ENCODE measurements at places on chromosomes 12 and 14. TPM values are rescaled to one million over a fixed set of nuclear protein-coding genes. Genes with fewer than 3 reads are reported as not detected.
A peak's percentile ranks its signal among the peaks of the same experiment; 100 is the strongest.

DNA sequence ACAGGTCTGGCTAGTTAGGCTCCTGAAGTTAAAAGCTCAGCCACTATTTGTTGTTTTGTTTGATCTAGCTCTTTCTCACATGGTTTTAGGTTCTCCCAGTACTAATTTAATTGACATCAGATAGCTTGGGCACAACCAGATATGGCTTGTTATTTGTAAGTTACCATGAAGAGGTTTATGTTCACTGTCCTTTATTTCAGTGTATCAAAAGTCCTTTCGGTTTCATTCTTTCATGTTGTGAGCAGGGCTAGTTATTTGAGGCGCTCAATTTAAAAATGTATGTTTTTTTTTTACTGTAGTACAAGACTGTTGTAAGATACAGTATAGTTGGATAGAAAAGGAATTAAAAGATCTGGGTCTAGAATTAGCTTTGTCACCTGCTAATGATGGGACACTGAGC, 7.0 kb downstream of the GPX2 start:
- peaks cover 43% of the 10 kb centered on the region for H3K36me3 ChIP-seq
- DNase-seq, result peak; percentile 0
- no peaks in the 10 kb centered on the region for H3K27me3 ChIP-seq

- peak within 1 kb of the TSS; percentile 57 for H3K4me3 ChIP-seq
- peaks cover 15% of the 10 kb centered on the region for H3K4me1 ChIP-seq
- H3K27ac ChIP-seq, result peak within 1 kb of the TSS; percentile 85
- no peaks in the 10 kb centered on the region for H3K27me3 ChIP-seq
- no peaks in the 10 kb centered on the region for H3K36me3 ChIP-seq
- no peak for DNase-seq
Measured at GRCh38 chr14:32201816-32202490, at the start of gene RNU6-7. TSS of gene RNU6-7 (plus strand) at chr14:32202045.

REP15 gene
- total RNA-seq, result 1.3 TPM

GRCh38 chr14:77790566-77791224, 9.2 kb upstream of the ADCK1 start:
- H3K27me3 ChIP-seq, result no peaks in the 10 kb centered on the region
- no peak for DNase-seq
- no peaks in the 10 kb centered on the region for H3K4me1 ChIP-seq
- H3K36me3 ChIP-seq, result no peaks in the 10 kb centered on the region

GRCh38 chr12:6791931-6792520, 2.7 kb downstream of the CD4 start:
- H3K36me3 ChIP-seq, result no peaks in the 10 kb centered on the region
- peak overlapping the region; percentile 2 for H3K27ac ChIP-seq
- H3K4me3 ChIP-seq, result no peak overlapping the region
- peaks cover 5% of the 10 kb centered on the region for H3K4me1 ChIP-seq

BEGAIN gene
- 3.5 TPM for total RNA-seq

DNA sequence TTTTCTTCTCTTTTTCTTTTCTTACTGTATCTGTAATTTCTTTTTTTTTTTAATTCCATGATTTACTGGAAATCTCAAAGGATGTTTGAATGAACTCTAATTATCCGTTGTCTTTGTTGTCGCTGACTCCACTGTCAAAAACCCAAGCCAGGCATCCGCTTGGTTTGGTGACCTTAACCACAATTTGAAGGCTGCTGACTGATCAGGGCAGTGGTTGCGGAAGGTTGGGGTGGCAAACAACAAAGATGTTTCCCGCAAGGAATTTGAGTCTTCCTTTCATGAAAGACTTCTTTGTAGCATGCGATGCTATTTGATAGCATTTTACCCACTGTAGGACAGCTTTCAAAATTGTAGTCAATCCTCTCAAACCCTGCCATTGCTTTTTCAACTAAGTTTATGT, 1013.8 kb downstream of the DIO2 start:
- no peak overlapping the region for H3K4me3 ChIP-seq
- H3K36me3 ChIP-seq, result no peaks in the 10 kb centered on the region
- no peaks in the 10 kb centered on the region for H3K4me1 ChIP-seq
- no peak overlapping the region for H3K27ac ChIP-seq
- DNase-seq, result no peak

CPSF6 gene
- total RNA-seq, result 31.0 TPM

GRCh38 chr12:31119192-31119802, 45.6 kb downstream of the DDX11 start:
- DNase-seq, result no peak
- peaks cover 25% of the 10 kb centered on the region for H3K4me1 ChIP-seq
- no peaks in the 10 kb centered on the region for H3K27me3 ChIP-seq
- H3K4me3 ChIP-seq, result peak overlapping the region; percentile 43

DNA sequence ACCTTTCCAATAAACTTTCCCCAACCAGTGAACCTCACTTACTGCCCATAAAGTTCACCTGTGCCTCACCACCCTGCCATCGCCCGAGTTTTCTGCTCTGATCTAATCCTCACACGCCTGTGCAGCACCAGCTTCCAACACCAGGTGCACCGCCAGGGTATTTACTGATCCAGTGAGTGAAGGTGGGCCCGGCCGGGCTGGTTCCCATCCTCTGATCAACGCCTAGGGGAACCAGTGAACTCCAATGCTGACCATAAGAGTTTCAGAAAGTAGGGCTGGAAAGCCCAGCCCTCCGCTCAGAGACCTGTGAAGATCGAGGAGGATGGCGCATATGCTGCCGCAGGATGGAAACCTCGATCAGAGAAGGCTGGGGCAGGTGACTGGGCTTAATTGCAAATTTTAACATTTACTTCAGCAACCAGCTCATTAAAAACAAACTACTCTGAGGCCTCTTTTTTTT, 685 bp upstream of the MYL6B start:
- peaks cover 44% of the 10 kb centered on the region for H3K4me1 ChIP-seq
- no peak for DNase-seq
- H3K36me3 ChIP-seq, result no peaks in the 10 kb centered on the region
- peak overlapping the region; percentile 95 for H3K27ac ChIP-seq

TAS2R9 gene
- total RNA-seq, result not detected

LMNTD1 gene
- 0.75 TPM for total RNA-seq

DNA sequence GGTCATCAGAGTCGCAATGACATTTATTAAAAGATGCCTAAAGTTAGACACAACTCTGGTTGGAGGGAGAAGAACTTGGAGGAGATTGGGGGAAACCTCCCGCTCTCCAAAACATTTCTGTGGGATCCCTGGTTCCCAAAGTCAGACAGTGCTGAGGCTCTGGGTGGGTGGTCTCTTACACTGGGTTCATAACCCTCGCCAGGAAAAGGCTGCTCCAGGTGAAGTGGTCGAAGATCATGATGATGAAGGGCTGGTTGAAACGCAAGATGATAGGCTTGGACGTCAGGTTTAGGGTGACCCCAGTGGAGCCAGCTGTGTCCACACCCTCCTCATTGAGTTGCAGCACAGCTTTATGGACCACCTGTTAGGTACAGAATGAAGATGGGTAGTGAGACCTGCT, 11.2 kb upstream of the SERPINA10 start:
- H3K27me3 ChIP-seq, result no peaks in the 10 kb centered on the region
- peak; percentile 91 for DNase-seq
- no peaks in the 10 kb centered on the region for H3K4me1 ChIP-seq
- no peaks in the 10 kb centered on the region for H3K36me3 ChIP-seq
- H3K4me3 ChIP-seq, result no peak overlapping the region

PSMC6 gene
- 80.8 TPM for total RNA-seq

- H3K27ac ChIP-seq, result no peak overlapping the region
- no peaks in the 10 kb centered on the region for H3K27me3 ChIP-seq
- no peaks in the 10 kb centered on the region for H3K4me1 ChIP-seq
- no peak overlapping the region for H3K4me3 ChIP-seq
Measured at GRCh38 chr14:38302966-38303365, 47.1 kb upstream of the CLEC14A start.

MYF5 gene
- total RNA-seq, result not detected

KRT2 gene
- not detected for total RNA-seq

GRCh38 chr12:49962861-49963765, 1.4 kb downstream of the AQP5 start:
- no peak overlapping the region for H3K4me3 ChIP-seq
- DNase-seq, result no peak
- no peaks in the 10 kb centered on the region for H3K36me3 ChIP-seq
- H3K27ac ChIP-seq, result no peak overlapping the region

DNA sequence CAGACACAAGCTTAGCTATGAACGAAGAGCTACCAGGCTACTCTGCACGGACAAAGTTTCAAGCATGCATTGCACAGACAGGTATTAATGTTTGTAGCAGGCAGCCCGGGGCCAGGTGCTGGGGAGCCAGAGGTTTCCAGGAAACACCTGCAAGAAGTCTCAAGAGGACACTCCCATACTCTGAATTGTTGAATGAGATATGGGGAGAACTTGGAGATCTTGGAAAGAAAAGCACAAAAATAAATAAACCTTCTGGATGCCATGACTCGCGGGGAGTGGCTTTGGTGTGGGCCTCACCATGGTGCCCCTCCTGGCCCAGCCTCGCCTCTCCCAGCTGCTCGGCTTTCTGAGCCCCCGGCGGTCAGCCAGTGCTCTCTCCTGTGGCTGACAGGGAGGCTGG, 186.8 kb downstream of the TTC7B start:
- no peak for DNase-seq
- H3K4me1 ChIP-seq, result peaks cover 44% of the 10 kb centered on the region
- H3K36me3 ChIP-seq, result no peaks in the 10 kb centered on the region
- H3K27ac ChIP-seq, result no peak overlapping the region
- no peaks in the 10 kb centered on the region for H3K27me3 ChIP-seq

KIF26A gene
- total RNA-seq, result 4.8 TPM

- no peak overlapping the region for H3K4me3 ChIP-seq
- H3K27ac ChIP-seq, result no peak overlapping the region
- no peaks in the 10 kb centered on the region for H3K27me3 ChIP-seq
- no peaks in the 10 kb centered on the region for H3K4me1 ChIP-seq
Measured at GRCh38 chr12:74264692-74265091, 272.9 kb upstream of the ATXN7L3B start.

GDF3 gene
- not detected for total RNA-seq

DNA sequence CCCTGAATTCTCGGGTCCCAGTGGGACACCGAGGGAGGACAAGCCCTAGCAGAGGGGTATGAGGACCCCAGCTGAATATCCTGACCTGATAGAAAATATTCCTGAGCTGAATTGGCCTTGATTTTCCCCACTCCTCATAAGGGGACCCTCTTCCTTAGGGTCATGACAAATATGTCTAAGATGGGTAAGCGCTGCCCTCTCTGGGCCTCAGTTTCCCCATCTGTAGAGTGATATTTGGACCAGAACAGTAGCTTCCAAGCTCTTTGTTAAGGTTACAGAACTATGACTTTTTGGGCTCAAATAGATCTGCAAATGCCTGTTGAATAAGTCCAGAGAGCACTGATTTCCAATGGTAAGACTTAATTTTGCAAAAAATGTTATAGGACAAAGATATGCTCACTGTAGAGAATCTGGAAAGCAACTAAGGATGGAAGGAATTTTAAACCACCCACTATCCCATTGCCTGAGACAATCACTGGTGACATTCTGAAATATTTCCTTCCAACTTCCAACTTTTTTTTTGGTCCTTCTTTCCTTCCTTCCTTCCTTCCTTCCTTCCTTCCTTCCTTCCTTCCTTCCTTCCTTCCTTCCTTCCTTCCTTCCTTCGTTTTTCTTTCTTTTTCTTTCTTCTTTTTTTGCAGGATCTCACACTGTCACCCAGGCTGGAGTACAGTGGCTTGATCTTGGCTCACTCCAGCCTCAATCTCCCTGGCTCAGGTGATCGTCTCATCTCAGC, 32.0 kb downstream of the MYL2 start:
- H3K4me1 ChIP-seq, result peaks cover 6% of the 10 kb centered on the region
- no peaks in the 10 kb centered on the region for H3K36me3 ChIP-seq
- peak overlapping the region; percentile 75 for H3K27ac ChIP-seq
- peak overlapping the region; percentile 55 for H3K4me3 ChIP-seq

TSPAN11 gene
- total RNA-seq, result 20.9 TPM

DNA sequence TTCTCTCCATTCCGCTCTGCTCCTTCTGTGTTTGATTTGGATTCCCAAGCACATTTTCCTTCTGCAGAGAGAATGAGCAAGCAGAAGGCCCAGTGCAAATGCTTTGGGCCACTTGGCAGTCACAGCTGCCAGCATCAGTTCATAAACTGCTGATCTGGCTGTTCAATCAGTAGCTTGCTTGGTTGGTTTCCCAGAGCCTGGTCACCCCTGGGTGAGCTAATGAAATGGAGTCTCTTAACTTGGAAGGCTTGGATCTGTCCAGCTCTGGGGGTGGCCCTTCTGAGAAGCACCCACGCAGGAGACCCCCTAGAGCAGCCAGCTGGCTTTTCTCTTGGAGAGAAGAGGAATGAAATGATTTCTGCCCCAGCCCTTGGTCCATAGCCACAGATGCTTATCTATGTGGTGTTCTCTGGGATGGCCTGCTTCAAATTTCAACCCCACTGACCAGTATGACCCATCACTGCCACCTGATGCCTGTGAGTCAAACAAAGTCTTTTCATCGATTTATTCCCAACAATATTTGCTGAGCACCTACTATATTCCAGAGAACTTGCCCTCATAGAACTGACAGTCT, 30.3 kb downstream of the FAIM2 start:
- H3K27ac ChIP-seq, result no peak overlapping the region
- H3K4me1 ChIP-seq, result peaks cover 16% of the 10 kb centered on the region
- H3K36me3 ChIP-seq, result no peaks in the 10 kb centered on the region

DNA sequence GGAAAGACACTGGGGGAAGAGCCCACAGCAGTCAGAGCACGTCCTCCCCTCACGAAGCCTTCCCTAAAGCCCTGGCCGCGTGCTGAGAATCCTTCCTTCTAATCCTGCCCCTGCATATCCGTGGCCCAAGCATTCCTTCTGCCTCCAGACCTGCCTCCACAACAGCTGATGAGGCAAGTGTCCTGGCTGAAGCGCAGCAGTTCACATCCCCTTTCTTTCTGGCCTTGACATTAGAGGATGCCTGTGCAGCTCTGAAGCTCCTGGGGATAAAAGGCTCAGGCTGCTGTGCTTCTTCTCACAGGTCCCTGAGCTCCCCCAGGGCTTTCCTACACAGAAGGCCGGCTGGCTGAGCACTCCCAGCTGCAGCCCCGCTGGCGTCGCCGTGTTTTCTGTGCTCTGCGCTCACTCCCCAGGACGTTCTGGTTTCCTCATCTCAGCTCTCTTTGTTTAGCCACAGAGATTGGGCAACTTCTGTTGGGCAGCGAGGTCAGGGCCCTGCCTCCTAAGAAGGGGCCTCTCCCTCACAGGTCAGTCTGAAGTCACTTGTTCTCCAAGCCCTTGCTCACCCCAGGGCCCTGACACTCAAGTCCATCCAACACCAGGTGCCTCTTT, 45.8 kb downstream of the NINJ2 start:
- DNase-seq, result no peak
- H3K4me1 ChIP-seq, result peaks cover 3% of the 10 kb centered on the region
- H3K27ac ChIP-seq, result peak overlapping the region; percentile 38
- no peaks in the 10 kb centered on the region for H3K27me3 ChIP-seq
- no peaks in the 10 kb centered on the region for H3K36me3 ChIP-seq

TCL1B gene
- total RNA-seq, result not detected

PRIM1 gene
- total RNA-seq, result 2.2 TPM
